Common myeloid progenitor, CD34-positive (primary cell): ENCODE measurements at places on chromosomes 5 and 9.

DNA sequence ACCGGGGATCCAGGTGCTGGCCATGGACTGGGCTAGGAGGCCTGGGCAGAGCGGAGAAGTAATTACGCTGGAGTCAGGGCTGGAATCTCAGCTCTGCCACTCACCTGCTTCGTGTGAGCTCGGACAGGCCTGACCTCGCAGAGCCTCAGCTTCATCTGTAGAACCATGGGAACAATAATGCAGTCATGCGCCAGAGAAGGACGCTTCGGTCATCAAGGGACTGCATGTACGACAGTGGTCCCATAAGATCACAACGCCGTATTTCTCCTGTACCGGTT, 145.1 kb downstream of the GAPVD1 start:
- DNase-seq, result no peak

GRCh38 chr9:113857875-113858274, 18.2 kb upstream of the ZNF618 start:
- DNase-seq, result no peak

GRCh38 chr5:90709323-90710155, 150.9 kb downstream of the ADGRV1 start:
- peak; percentile 50 for DNase-seq

DNA sequence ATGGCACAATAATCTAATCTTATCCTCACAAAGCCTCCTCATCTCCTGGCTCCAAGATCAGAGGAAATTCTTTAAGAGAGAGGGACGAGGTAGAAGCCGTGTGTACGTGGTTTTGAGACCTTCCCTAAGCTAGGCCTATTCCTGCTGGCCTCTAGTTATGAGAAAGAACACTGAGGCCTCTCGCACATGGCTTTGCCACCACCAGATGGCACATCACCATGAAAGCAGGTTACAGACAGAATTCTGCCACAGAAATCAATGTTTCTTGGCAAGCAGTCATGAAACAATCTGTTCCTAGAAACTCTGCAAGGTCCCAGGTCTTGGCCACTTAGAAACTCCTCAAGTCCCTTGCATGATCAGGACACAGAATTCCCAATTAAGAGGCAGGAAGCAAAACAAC, 268.2 kb upstream of the TAS2R1 start:
- DNase-seq, result peak; percentile 7

DNA sequence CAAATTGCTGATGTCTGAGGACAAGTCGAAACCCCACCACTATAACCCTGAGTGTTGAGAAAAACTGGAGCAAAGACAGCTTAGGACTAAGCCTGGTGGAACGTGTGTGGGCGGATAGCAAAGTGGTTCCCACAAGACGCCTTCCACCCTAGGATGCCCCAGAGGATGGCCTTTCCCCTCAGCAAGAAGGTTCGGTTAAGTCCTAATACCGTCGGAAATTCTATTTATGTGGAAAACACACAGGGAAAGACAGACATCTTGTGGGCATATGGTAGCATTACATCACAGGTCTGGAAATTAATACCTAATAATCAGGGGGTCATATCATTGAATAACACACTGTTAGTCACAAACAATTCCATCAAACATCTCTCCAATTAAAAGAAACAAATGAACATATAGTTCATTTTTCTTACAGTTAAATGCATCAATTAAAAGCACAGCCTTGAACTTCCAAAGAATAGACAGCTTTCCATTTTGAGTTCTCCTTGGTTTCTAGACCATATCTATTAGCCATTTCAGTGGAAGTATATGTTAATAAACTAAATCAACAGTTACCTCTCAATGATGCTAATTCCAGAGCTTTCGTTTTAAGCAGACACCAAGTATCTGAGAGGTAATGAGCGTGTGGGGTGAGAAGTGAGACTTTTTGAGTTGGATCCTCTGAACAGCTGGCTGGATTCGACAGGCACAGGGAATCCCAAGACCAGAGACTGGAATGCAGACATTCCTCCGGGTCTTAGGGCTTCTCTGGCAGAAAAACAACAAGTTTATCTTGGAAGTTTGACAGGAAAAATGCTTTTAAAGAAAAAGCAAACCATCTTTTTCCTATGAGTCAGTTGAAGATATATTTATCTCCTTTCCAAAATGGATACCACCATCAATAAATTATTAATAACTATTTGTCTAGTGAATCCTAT, 2.9 kb upstream of the ICE1 start:
- DNase-seq, result peak; percentile 63

GRCh38 chr9:18452276-18452675, 21.7 kb upstream of the ADAMTSL1 start:
- no peak for DNase-seq

- DNase-seq, result peak; percentile 39
These were observed at the start of gene FSTL4 for GRCh38 chr5:133612249-133612860. TSS of gene FSTL4 (minus strand) at chr5:133612541.

- DNase-seq, result no peak
These were observed 48.2 kb downstream of the HMHB1 start for GRCh38 chr5:143860211-143860610.

GRCh38 chr9:11182001-11182400, 569.2 kb upstream of the PTPRD start:
- DNase-seq, result no peak

- DNase-seq, result no peak
These were observed 22.0 kb downstream of the GLRX start for GRCh38 chr5:95800553-95800952.

DNA sequence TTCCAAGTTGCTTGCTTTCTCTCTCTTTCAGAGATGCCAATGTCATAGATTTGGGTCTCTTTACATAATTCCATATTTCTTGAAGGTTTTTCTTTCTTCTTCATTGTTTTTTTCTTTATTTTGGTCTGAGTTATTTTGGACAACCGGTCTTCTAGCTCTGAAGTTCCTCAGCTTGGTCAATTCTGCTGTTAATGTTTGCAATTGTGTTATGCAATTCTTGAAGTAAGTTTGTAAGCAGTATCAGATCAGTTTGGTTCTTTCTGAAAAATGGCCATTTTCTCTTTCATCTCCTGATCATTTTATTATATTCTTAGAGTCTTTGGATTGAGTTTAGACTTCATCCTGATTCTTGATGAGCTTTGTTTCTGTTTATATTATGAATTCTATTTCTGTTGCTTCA, 16.4 kb upstream of the PRDM9 start:
- DNase-seq, result no peak

GRCh38 chr5:109242518-109242917, 167.3 kb downstream of the PJA2 start:
- DNase-seq, result no peak

DNA sequence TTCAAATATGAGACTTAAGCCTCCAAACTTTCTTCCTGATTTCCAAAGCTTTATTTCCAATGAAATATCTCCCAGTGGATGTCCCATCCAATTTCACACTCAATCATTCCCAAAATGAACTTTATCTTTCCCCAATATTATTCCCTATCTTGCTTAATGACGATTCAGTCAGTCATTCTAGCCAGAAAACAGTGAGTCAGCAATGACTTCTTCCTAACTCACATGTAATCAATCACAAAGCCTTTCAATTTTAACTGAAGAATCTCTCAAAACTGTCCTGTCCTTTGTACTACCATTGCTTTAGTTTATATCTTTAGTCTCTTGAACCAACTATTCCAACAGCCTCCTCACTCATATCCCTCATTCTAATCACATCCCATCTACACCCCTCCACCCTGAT, 34.9 kb downstream of the NSA2 start:
- no peak for DNase-seq

DNA sequence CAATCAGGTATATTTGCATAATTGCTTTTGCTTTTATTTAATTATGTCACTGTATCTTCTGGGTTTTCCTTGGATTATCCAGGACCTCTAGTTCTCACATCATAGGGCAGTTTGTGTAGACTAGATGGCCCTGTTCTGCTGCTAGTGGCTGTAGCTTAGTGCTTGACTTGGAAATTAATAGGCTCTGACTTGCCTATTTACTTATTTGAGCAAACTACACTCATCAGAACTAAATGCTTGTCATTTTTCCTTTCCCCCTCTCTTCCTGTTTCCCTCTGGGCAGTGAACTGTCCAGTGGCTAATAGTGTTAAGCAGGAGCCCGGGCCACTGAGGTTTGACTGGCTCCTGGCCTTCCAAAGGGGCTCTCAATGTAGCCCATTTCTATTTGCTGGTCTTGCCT, 135.7 kb downstream of the MAN2A1 start:
- DNase-seq, result no peak

GRCh38 chr5:149826574-149826973, 96.5 kb downstream of the PPARGC1B start:
- DNase-seq, result no peak

DNA sequence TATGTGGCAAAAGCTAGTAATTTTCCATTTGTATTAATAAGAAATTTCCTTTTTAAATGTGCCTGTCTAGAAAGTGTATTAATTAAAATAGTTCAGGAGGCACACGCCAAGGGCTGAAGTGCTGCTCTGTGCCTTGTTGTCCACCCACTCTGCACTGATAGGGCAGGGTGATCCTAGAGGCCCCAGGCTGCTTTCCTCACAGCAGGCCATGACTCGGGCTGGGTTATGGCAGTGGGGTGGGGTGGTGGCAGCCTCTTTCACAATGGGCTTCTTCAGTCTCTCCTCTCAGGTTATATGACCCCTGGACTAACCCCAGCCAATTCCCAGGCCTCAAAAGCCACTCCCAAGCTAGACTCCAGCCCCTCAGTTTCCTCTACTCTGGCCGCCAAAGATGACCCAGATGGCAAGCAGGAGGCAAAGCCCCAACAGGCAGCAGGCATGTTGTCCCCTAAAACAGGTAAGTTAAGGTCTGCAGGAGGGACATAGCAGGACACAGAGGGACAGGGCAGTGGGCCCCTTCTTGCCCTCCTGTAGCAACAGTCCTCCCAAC, 19.5 kb downstream of the CD74 start:
- DNase-seq, result no peak

DNA sequence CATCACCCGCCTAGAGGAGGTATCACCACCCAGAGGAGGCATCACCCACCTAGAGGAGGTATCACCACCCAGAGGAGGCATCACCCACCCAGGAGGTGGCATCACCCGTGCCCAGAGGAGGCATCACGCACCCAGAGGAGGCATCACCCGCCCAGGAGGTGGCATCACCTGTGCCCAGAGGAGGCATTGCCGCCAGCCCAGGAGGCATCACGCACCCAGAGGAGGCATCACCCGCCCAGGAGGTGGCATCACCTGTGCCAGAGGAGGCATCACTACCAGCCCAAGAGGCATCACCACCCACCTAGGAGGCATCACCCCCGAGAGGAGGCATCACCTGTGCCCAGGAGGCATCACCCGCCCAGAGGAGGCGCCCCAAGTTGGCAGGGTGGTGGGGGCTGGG, 2.6 kb downstream of the NOTCH1 start:
- DNase-seq, result no peak

GRCh38 chr9:13414349-13414748, 134.9 kb upstream of the MPDZ start:
- no peak for DNase-seq

DNA sequence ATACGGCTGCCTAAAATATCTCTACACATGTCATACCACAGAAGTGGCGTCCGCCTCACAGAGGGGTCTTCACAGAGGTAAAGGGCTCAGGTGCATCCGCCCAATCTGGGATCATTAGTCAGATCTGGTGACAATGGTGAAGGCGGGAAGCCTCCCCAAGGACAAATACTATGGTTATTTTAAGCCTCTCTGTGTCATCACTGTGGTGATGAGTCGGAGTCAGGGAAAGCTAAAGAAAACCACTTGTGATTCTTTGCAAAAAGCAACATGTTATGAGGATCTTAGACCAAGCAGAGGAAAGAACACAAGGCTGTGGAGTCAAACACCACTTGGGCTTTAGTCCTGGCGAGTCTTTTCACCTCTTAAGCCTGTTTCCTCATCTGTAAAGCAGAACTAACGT, 190.4 kb downstream of the DRD1 start:
- DNase-seq, result no peak

- no peak for DNase-seq
These were observed 322.8 kb downstream of the SLF1 start for GRCh38 chr5:94941122-94941755.

GRCh38 chr5:87051502-87052113, 216.1 kb upstream of the RASA1 start:
- no peak for DNase-seq

- no peak for DNase-seq
These were observed 389.5 kb downstream of the ACTL7B start for GRCh38 chr9:108466304-108466703.

GRCh38 chr9:114025196-114025753, 52.8 kb downstream of the AMBP start:
- no peak for DNase-seq

DNA sequence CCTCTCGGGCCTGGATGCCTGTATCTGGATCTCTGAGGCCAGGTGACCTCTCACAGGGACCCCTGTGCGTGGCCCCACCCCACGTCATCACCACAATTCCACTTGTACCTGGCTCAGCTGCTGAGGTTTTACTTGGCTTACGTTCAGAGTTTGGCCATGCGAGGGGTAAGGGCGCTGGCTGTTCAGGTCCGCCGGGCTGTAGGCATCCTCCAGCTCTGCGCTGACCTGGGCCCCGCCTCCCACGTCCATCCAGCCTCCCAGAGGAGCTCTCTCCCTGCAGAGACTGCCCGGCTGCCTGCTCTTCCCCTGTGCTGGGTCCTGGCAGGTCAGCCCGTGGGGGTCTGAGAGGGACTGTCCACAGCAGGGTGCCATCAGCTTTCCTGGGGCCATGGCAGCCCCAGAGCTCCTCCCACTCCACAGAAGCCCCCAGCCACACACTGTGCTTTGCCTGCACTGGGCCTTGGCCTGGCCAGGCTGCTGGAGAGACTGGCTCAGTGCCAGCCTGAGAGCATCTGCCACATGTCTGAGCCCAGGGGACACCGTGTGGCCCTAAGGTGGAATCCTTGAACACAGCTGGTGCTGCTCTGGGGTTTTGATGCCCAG, 43.6 kb downstream of the SLC6A3 start:
- DNase-seq, result no peak

- peak; percentile 6 for DNase-seq
These were observed 290.5 kb downstream of the SLF1 start for GRCh38 chr5:94908889-94909480.

GRCh38 chr5:158123595-158123994, 264.6 kb upstream of the CLINT1 start:
- peak; percentile 21 for DNase-seq

DNA sequence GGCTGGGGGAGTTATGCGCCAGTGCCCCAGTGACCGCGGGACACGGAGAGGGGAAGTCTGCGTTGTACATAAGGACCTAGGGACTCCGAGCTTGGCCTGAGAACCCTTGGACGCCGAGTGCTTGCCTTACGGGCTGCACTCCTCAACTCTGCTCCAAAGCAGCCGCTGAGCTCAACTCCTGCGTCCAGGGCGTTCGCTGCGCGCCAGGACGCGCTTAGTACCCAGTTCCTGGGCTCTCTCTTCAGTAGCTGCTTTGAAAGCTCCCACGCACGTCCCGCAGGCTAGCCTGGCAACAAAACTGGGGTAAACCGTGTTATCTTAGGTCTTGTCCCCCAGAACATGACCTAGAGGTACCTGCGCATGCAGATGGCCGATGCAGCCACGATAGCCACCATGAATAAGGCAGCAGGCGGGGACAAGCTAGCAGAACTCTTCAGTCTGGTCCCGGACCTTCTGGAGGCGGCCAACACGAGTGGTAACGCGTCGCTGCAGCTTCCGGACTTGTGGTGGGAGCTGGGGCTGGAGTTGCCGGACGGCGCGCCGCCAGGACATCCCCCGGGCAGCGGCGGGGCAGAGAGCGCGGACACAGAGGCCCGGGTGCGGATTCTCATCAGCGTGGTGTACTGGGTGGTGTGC, at the start of gene RXFP3:
Gene RXFP3 (plus strand): TSS at position 6 of the 636 bp plus-strand sequence. CDS start 355 bp downstream, at position 361.
- DNase-seq, result no peak

- DNase-seq, result peak; percentile 72
These were observed 3.1 kb downstream of the RNF44 start for GRCh38 chr5:176533894-176534611.

GRCh38 chr5:143826951-143827444, 15.0 kb downstream of the HMHB1 start:
- DNase-seq, result no peak

GRCh38 chr5:145960166-145960565, 23.8 kb downstream of the SH3RF2 start:
- DNase-seq, result no peak
